ENCODE measurements at places on chromosomes 6 and 20. TPM values are rescaled to one million over a fixed set of nuclear protein-coding genes. Genes with fewer than 3 reads are reported as not detected.

Gene TGM3
- total RNA-seq = 0.10 TPM

Gene FAM83C
- total RNA-seq = not detected

Gene FOXA2
- total RNA-seq = not detected

Gene TBPL1
- total RNA-seq = 79.5 TPM

Gene PPP1R14C
- total RNA-seq = not detected

Gene MAS1
- not detected for total RNA-seq

Gene PPP1R16B
- not detected for total RNA-seq

Gene OR2J3
- not detected for total RNA-seq

Gene HSPA12B
- not detected for total RNA-seq

DNA sequence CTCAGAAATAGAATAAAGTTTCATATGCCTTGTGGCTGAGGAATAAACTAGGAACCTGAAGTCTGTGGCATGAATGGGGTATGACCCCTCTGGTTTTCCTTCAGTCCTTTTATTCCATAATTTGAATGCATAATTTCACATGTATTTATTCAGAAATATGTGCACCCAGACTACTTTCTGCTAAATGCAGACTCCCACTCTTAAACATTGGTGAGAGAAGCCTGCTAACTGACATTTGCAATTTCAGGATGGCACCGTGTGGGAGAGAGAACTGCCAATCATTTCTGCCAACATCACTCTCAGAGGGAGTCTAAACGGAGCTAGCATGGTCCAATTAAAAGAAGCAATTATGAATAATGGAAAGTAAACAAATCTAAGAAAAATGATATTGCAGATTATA lies 141.3 kb downstream of the ADGRB3 start:
- no peak for DNase-seq

GRCh38 chr6:137217801-137218472 lies 1.2 kb downstream of the IFNGR1 start:
- no peak for DNase-seq

GRCh38 chr6:41367700-41368099 lies 32.3 kb downstream of the NCR2 start:
- peak; percentile 63 for DNase-seq

DNA sequence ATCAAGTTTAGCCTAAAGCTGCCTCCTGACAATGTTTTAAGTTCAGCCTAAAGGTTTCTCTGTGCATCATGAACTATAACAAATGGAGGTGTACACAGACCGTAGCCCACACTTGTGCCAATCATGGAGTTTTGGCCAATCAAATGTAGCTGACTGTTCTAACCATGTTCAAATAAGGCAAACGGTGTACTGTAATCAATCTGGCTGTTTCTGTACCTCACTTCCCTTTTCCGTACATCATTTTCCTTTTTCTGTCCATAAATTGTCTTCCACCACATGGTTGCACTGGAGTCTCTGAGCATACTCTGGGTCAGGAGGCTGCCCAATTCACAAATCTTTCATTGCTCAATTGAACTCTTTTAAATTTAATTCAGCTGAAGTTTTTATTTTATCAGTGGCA lies 132.2 kb upstream of the UST start:
- DNase-seq = no peak

DNA sequence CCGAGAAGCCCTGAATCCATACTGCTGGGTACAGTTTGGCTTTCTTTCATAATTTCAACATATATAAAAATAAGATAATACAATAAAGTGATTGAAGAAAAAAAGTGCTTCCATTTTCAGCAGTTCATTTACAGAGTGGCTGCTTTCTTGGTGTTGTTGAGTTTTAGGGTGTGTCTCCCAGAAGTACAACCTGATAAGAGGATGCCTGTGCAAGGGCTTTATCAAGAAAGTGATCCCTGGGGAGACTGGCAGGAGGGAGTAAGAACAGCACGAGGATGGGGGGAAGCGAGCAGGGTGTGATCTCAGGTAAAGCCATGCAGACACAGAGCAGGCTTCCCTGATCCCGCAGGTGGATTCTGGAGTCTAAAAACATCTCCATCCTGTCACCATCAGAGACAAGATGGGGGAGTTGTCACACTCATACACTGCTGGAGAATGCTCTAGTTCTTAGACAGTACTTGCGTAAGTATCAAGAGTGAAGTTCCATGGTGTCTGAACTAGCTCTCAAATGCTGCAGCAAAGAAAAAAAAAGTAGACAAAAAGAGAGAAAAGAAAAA lies 395.9 kb downstream of the CDH26 start:
- DNase-seq = no peak

- no peak for DNase-seq
Observed at GRCh38 chr20:8664778-8665177, 404.1 kb upstream of the PLCB4 start.

DNA sequence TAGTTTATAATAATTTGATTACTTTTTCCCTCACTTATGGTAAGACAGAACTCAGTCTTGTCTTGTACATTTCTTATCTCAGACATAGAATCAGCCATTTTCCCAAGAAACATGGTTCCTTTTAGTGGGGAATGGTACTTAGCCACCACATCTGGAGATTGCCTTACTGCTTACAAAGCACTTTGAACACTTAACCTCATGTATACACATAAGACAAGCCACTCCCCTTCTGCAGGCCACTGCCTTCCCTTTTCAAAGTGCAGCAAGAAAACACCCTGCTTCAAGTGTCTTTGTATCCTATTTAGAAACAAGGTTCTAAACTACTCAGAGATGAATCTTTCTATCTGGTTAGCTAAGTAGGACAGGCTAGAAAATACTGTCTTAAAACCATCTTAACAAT lies 159.2 kb downstream of the UBE3D start:
- DNase-seq = no peak

DNA sequence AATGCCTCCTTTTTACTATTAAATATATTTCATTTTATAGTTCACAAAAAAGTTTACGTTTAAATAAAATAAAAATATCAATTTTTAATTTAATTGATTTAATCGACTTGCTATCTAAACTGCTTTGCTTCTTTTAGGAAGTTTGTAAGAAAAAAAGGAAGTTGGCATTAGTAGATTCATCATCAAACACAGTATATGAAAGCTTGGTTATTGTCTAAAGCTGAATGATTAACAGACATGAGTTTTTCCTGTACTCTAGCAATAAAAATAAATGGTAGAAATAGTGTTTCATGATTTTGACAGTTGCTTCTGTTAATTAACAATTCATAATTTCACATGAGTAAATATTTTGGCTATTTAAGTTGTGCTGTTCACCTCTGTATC lies 1285.5 kb upstream of the GJE1 start:
- DNase-seq = no peak

DNA sequence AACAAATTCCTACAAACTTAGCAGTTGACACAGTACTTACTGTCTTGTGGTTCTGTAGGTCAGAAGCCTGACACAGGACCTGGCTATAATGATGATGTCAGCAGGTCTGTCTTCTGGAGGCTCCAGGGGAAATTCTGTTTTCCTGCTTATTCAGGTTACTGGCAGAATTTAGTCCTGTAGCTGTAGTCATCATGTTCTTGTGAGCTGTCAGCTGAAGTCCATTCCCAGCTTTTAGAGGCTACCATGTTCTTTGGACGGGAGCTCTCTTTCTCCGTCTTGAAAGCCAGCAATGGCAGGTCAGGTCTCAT lies 99.2 kb downstream of the HIVEP1 start:
- no peak for DNase-seq

GRCh38 chr6:26525838-26526237 lies 12.3 kb upstream of the HMGN4 start:
- DNase-seq = no peak

DNA sequence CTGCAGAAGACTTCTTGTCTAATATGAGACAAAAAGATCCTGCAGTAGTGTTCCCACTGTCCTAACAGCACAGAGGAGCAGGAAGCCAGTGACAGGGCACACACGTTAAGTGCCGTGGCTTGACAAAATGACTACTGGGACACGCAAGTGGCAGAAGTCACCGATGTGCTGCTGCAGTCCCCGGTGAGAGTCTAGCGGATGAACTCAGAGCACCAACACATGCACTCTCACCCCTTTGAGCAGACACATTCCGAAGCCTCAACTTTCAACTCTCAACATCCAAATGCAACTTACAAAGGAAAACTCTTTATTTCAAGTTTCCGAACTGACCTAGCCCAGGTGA lies 898 bp downstream of the LAMA4 start:
- no peak for DNase-seq

DNA sequence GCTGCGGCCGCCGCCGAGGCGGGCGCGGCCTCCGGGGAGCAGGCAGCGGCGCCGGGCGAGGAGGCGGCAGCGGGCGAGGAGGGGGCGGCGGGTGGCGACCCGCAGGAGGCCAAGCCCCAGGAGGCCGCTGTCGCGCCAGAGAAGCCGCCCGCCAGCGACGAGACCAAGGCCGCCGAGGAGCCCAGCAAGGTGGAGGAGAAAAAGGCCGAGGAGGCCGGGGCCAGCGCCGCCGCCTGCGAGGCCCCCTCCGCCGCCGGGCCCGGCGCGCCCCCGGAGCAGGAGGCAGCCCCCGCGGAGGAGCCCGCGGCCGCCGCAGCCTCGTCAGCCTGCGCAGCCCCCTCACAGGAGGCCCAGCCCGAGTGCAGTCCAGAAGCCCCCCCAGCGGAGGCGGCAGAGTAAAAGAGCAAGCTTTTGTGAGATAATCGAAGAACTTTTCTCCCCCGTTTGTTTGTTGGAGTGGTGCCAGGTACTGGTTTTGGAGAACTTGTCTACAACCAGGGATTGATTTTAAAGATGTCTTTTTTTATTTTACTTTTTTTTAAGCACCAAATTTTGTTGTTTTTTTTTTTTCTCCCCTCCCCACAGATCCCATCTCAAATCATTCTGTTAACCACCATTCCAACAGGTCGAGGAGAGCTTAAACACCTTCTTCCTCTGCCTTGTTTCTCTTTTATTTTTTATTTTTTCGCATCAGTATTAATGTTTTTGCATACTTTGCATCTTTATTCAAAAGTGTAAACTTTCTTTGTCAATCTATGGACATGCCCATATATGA lies 3.2 kb downstream of the MARCKS start:
- DNase-seq = no peak

DNA sequence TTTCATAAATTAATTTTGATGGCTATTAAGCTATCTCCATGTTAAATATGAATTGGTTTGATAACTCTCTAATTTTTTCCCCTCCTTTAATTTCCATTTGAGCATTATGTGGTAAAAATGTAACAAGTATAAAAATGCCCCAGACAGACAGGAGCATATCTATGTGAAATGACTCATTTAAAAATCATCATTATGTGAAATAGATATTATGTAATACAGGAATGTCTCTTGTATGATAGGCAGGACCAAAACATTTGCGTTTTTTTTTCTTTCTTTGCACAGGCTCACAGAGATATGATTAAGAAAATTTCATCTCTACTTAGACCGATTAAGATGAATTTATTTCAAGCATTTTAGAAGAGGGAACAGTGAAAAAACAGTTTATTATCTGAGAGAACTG lies 95.8 kb downstream of the AKAP7 start:
- DNase-seq = peak; percentile 2

GRCh38 chr6:57173886-57174510 lies 1.9 kb downstream of the BAG2 start:
- peak; percentile 49 for DNase-seq

Data from NCI-H460 (cell line).